ENCODE measurements at places on chromosomes 5 and 9.

DNA sequence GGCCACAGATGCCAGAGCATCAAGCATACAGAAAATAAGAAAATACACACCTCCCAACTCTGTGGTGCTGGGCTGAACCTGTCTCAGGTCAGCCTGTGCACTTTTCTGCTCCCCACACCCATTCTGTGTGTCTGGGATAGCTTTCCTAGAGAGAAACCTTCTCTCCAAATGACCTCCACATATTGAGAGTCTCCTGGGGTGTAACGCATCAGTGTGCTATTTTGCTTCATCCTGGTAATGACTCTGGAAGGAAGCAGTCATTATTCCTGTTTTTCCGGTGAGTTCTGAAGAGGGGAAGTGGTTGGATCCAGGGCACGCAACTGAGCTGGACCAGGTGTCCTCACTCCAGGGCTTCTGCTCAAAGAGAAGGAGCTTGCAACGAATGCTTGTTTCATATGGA lies 73.2 kb upstream of the SH3PXD2B start:
- no peak for DNase-seq

GRCh38 chr9:8349376-8349775 lies 549.8 kb upstream of the DMAC1 start:
- DNase-seq, result no peak

- no peak for DNase-seq
Observed at GRCh38 chr9:96129747-96130146, 172.2 kb downstream of the HSD17B3 start.

GRCh38 chr9:85008215-85008614 lies 338.7 kb downstream of the NTRK2 start:
- no peak for DNase-seq

GRCh38 chr5:39498278-39498952 lies 73.6 kb upstream of the DAB2 start:
- no peak for DNase-seq

- DNase-seq, result no peak
Observed at GRCh38 chr5:178192244-178192643, 5.1 kb upstream of the GMCL2 start.

DNA sequence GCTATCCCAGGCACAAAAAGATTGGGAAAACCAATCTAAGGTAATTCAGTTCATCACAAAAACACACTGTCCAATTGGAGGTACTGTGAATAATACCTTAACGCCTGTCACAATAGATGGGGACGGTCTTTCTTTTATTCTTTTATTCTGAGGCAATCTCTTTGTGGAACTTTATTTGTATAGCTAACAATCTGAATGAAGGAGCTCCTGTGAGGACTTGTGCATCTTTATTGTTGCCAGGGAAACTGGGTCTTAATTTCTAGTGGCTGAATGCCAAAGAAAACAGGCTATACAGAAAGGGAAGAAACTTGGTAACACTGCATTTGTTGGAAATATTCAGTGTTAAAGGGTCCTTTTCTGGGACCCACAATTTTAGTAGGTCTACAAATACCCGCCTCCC lies 546.9 kb upstream of the C9orf72 start:
- no peak for DNase-seq

GRCh38 chr5:124872615-124873014 lies 126.2 kb upstream of the ZNF608 start:
- DNase-seq, result no peak
